ENCODE measurements at places on chromosomes 13 and 19.
A peak's percentile ranks its signal among the peaks of the same experiment; 100 is the strongest.

- no peak for DNase-seq
These were observed 260.0 kb downstream of the NDFIP2 start for GRCh38 chr13:79740991-79741390.

DNA sequence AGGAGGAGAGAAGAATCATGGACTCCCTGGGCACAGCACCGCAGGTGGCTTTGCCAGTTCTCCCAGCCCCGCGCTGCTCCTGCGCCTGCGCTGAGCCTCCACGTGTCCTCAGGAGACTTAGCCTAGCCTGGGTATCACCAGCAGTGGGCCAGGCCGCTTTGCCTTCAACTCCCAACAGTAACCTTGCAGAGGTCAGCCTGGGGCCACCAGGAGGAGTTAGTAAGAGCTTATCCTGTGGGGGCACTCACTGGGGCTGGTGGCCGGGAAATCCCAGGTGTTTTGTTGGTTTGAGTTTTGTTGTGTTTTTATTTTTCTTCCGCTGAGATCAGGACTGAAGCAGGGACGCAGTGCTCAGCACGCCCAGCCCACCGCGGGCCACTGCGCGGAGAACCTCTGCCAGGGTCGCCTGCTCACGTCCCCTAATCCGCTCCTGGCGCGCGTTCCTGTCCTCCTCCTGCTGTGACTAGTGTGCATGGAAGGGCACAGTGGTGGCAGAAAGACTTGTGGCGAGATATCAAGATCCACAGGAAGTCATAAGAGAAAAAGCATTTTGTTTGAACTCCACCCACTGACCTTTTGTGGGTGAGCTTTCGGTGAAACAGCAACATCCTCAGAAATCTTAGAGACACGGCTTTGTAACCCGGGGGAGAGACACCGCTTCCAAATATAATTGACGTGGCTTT lies 207.4 kb upstream of the RFC3 start:
- peak; percentile 79 for DNase-seq

DNA sequence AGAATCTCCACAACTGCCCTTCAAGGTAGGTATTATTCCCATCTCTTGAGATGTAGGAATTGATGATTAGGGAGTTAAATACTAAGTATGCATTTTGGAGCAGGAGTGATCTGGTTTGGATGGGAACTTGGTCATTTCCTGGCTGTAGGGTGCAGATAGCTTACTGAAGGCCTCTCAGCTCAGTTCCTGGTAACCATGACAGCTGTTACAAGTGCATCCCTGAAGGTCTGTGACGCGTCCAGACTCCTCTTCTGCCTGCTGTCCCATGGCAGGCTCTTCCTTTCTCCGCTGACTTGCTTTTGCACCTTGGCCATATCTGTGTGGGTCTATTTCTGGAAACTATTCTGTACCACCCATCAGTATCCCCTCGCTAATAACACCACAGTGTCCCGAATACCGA lies 387.8 kb downstream of the ZNF536 start:
- DNase-seq = peak; percentile 82

- DNase-seq = no peak
These were observed 32.2 kb upstream of the KLF12 start for GRCh38 chr13:74166261-74167004.

- no peak for DNase-seq
These were observed 51.2 kb downstream of the FLT3 start for GRCh38 chr13:28049215-28049614.

- no peak for DNase-seq
These were observed 105.6 kb downstream of the SPRY2 start for GRCh38 chr13:80235166-80235966.

GRCh38 chr19:46487178-46487801 lies 8.4 kb downstream of the PNMA8B start:
- no peak for DNase-seq

GRCh38 chr19:10920781-10921180 lies 7.7 kb downstream of the YIPF2 start:
- no peak for DNase-seq

- DNase-seq = no peak
These were observed 15.0 kb upstream of the SLC35E1 start for GRCh38 chr19:16586991-16587832.

- no peak for DNase-seq
These were observed 75.2 kb upstream of the MCF2L start for GRCh38 chr13:112893570-112894422.

GRCh38 chr19:51065221-51065960 lies 499 bp upstream of the KLK13 start:
- DNase-seq = no peak

DNA sequence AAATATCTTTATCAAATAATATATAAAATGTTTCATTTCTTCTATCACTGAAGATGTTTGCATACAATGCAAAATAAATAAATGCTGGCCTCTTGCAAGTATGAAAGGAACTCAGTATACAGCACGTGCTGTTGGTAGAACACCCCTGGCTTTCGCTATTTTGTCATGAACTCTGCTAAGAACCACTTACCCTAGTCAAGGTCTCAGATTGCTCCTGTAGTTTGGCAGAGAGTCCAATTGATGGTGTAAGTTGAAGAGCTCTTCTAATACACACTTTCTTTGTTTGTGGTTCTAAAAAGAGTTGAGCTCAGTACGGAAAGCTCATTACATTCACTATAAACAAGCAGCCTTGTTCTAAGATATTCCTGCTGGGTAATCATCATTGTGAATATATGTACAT lies 1258.9 kb downstream of the EFNB2 start:
- DNase-seq = no peak

DNA sequence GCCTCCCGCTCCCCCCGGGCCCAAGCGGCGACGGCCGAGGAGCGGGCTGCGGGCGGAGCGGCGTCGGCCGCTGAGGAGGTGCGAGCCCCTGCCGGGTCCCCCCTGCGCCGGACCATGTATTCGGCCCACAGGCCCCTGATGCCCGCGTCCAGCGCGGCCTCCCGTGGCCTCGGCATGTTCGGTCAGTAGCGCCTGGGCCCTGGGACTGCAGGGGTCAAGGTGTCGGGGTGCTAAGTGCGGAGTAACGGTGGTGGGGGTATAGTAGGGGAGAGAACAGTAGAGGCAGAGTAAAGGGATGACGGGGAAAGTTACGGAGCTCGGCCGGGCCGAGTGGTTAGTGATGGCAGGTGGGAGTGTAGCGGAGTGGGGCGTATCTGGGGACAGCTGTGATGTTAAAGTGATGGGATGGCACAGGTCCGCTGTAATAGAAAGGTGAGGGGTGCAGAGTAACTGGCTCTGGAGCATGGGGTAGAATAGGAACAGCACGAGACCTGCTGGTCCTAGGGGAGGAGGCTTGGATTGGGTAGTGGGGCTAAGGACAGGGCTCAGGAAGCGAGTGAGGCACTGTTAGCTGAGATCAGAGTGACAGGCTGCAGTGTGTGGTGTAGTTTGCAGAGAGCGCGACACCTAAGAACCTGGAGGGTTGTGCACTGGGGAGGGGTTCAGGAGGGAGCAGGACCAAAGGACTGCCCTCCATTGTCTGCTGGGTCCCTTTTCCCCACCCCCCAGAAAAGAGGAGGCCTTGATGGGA lies 15.7 kb downstream of the CIC start:
- DNase-seq = no peak

DNA sequence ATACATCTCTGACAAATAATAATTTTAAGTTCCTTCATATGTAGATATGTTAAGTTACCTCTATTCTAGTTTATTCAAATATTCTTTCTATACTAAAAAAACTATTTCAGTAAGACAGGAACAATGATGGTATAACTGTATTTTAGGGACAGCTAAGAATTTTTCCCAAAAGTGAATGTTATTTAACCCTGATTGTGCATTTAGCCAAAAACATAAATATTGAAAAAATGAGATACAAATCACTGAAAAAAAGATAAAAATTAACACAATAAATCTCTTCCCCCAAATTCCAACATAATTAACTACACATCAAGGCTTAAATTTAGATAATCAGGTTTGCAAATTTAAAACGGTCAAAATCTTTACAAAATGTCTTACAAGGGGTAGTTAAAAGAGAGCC lies 58.1 kb downstream of the KCNRG start:
- no peak for DNase-seq

- no peak for DNase-seq
These were observed 13.4 kb downstream of the TM6SF2 start for GRCh38 chr19:19259741-19260140.

DNA sequence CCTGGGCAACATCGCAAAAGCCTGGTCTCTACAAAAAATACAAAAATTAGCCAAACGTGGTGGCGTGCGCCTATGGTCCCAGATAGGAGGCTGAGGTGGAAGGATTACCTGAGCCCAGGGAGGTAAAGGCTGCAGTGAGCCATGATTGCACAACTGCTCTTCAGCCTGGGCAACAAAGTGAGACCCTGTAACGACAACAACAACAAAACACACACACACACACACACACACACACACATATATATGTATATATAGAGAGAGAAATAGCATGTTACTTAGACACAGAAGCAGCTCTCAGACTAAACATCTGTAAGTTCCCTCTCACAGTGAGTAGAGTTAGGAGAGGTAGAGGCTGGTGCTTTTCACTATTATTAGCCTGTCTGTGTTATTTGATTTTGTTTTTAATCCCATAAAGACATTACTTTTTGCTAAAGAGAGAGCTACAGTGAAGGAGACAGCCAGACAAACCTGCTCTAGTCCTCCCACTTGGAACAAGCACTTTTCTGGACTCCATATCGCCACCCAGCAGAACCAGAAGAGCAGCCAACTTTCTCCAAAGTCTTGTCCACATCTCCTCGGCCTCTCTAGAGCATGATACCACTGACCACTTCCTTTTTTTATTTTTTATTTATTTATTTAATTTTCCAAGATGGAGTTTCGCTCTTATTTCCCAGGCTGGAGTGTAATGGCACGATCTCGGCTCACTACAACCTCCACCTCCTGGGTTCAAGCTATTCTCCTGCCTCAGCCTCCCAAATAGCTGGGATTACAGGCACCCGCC lies 2.8 kb upstream of the LIN7B start:
- no peak for DNase-seq
